ENCODE measurements at places on chromosomes 5 and 9. TPM values are rescaled to one million over a fixed set of nuclear protein-coding genes. Genes with fewer than 3 reads are reported as not detected.

HMHB1 gene
- total RNA-seq = not detected

CNTNAP3 gene
- 11.2 TPM for total RNA-seq

OLFM1 gene
- total RNA-seq = not detected

ST8SIA4 gene
- total RNA-seq = 0.54 TPM

GMCL2 gene
- not detected for total RNA-seq

C5orf58 gene
- not detected for total RNA-seq

OTULINL gene
- not detected for total RNA-seq

NUTM2F gene
- not detected for total RNA-seq

NUTM2G gene
- total RNA-seq = not detected

MZB1 gene
- not detected for total RNA-seq

SOHLH1 gene
- not detected for total RNA-seq

PCDHB3 gene
- total RNA-seq = 0.42 TPM

SLC25A2 gene
- total RNA-seq = 0.79 TPM

RORB gene
- not detected for total RNA-seq

NPR3 gene
- total RNA-seq = 1.1 TPM

WHRN gene
- 12.8 TPM for total RNA-seq

TMEM174 gene
- not detected for total RNA-seq

PRR7 gene
- total RNA-seq = 15.0 TPM

ZNF879 gene
- total RNA-seq = 1.3 TPM

ADAMTS12 gene
- not detected for total RNA-seq

GPRIN1 gene
- 3.0 TPM for total RNA-seq

BARX1 gene
- not detected for total RNA-seq

TAF11L10 gene
- not detected for total RNA-seq

SMIM33 gene
- total RNA-seq = not detected

SPINK4 gene
- not detected for total RNA-seq

GCNT1 gene
- total RNA-seq = 12.4 TPM

LCN15 gene
- total RNA-seq = not detected

PCDHGB5 gene
- total RNA-seq = 5.6 TPM

LCN12 gene
- 0.86 TPM for total RNA-seq

FAXDC2 gene
- total RNA-seq = 0.79 TPM

PCDHB9 gene
- total RNA-seq = 1.8 TPM

GDNF gene
- not detected for total RNA-seq

LRRC14B gene
- total RNA-seq = not detected

B4GALT1 gene
- 184 TPM for total RNA-seq

DMXL1 gene
- total RNA-seq = 45.1 TPM

PTGER4 gene
- total RNA-seq = 2.5 TPM

SPINK9 gene
- total RNA-seq = not detected

FAM163B gene
- not detected for total RNA-seq

WDR31 gene
- 2.9 TPM for total RNA-seq

SLIT3 gene
- 0.34 TPM for total RNA-seq

NPM1 gene
- 3,249 TPM for total RNA-seq

CCT5 gene
- total RNA-seq = 322 TPM

MAPK9 gene
- total RNA-seq = 70.8 TPM

LRRC19 gene
- total RNA-seq = not detected

FAM81B gene
- not detected for total RNA-seq
